HL-60 (cell line): ENCODE measurements at places on chromosomes 7 and 10.

- no peak for DNase-seq
Measured at GRCh38 chr10:12504628-12505027, 155.3 kb downstream of the CAMK1D start.

- no peak for DNase-seq
Measured at GRCh38 chr10:131020775-131021174, 290.7 kb downstream of the TCERG1L start.

- DNase-seq, result no peak
Measured at GRCh38 chr10:89940076-89940475, 238.7 kb downstream of the KIF20B start.

GRCh38 chr10:47033541-47034270 is 122.5 kb downstream of the PTPN20 start:
- no peak for DNase-seq

GRCh38 chr7:73894166-73894565 is 33.2 kb downstream of the TMEM270 start:
- DNase-seq, result no peak

DNA sequence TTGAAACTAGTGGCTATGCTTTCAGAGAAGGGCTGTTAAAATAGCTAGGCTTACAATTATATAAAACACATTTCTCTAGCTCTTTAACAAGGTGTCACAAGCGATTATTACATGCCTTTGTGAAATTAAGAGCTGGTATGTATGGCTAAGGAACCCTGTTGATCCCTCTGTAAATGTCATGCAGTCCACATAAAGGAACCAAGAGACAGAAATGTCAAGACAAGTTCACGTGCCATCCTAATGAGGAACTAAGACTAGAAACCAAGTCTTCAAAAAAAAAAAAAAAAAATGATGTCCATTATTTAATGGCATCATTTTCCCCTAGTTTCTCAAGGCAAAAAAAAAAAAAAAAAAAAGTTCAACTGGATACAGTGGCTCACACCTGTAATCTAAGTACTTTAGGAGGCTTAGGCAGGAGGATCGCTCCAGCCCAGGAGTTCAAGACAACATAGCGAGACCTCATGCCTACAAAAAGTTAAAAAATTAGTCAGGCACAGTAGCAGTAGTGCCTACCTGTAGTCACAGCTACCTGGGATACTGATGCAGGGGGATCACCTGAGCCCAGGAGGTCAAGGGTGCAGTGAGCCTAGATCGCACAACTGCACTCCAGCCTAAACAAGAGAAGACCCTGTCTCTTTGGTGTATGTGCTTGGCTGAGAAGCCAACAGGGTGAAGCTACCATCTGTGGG is 63.4 kb downstream of the SRPK2 start:
- peak; percentile 36 for DNase-seq
